ENCODE measurements at places on chromosomes 2 and 18.
A peak's percentile ranks its signal among the peaks of the same experiment; 100 is the strongest.

DNA sequence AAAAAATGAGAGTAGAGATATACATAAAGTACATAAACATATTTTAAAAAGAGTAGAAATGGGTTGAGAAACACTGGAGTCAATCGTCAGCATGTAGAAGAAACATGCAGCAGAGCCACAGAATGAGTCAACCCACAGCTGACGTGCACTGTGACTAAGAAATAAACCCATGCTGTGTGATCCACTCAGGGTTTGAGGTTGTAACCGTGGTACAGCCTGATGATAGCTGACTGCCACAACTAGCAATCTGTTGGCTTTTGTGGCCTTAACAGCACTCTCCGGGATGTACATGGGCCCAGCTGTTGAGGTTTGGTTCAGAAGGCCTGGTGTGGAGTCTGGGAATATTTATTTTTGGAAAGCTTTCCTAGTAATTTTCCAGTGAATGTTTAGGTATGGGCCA, 554.4 kb upstream of the MEX3C start:
- DNase-seq: no peak

DNA sequence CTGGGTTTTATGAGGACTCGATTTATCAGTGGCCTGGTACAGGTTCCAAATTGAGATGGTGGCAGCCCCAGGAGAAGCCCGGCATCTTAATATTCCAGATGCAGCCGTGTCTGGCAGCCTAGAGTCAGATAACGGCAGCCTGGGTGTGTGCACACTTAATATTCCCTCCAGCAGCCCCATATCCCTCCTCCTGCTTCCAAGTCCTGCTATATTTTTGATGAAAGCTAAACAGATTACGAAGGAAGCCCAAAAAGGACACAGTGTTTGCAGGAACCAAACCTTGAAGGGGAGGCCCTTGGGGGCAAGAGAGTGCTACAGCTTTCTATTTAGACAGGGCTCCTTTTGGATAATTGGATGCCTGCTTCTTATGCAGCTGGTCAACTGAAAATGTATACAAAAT, 25.1 kb upstream of the ALK start:
- DNase-seq: no peak

DNA sequence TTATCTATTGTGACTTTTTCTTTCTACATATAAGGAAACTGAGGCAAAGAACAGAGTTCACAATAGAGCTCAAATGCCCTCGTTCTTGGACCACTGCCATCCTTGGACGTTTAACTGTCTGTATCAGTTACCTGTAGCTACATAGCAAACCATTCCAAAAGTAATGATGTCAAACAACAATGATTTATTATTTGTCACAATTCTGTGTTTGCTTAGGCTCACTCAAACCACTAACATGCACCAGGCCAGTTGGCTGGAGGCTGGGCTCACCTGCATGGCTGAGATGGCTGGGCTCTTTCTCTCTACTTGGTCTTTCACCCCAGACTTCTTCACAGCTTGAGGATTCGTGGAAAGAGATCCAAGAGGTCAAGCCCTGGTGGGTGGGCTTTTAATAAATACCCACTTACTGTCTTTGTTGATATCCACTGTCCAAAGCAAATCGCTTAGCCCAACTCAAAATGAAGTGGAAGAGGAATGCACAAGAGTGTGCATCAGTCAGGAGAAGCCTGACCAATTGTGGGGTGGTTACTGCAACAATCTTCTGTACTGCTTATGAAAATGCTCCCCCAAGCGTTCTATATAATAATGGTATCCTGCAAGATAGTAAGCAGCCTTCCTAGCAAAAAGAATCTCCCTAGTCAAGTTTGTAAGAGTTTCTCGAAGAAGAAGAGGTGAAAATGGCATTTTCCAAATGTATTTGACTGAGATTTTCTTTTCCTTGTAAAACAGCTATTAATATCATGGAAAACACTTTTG, 163.5 kb upstream of the NT5C1B start:
- no peak for DNase-seq

GRCh38 chr2:11131166-11131920, 23.9 kb upstream of the SLC66A3 start:
- no peak for DNase-seq

DNA sequence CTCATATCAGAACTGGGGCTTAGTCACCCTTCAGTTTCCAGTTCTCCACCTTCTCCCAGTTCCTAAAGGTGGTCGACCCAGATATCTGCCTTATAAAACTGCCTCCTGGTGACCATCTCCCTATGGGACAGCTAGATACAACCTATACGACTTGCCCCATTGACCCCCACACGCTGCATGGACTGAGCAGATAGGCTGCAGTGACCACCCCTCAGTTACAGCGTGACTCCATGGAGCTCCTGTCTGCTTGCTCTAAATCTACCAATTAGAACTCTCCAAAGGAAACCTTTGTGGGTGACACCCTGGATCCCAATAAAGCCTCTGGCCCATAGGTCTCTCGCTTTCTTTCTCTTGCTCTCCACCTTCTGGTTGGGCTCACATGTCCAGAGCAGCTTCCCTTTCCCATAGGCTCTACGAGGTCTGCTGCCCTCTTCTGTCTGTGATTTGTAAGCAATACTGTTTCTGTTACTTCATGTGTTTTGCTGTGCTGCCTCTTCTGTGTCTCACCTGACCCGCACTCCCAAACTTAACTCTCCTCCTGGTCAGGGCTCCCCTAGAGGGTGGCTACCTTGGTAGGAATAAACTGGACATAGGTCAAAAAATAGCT, 971.3 kb upstream of the FAM98A start:
- DNase-seq: no peak

- DNase-seq: no peak
Measured at GRCh38 chr18:3332376-3332775, 70.4 kb downstream of the MYL12B start.

DNA sequence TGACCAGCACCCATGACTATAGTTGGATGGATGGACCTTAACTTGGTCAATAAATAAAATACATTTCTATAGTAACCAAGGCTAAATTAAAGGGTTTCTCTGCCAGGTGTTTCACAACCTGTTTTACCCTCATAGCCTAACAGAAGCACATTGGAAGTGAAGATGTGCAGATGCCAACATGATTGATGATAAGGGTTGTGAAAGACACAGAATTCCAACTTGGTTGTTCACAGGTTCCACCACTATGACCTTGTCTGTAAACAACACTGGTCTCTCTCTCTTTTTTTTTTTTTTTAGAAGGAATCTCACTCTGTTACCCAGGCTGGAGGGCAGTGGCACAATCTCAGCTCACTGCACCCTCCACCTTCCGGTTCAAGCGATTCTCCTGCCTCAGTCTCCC, 37.5 kb upstream of the PTH2R start:
- DNase-seq: no peak

- no peak for DNase-seq
Measured at GRCh38 chr18:67876871-67877270, 360.4 kb upstream of the DSEL start.

GRCh38 chr2:40101131-40101575, 322.1 kb upstream of the THUMPD2 start:
- DNase-seq: peak; percentile 79

Data from stromal cell of bone marrow (primary cell).